ENCODE measurements at places on chromosomes 2 and 18. TPM values are rescaled to one million over a fixed set of nuclear protein-coding genes. Genes with fewer than 3 reads are reported as not detected.

Gene CCDC68
- 2.4 TPM for total RNA-seq

Gene IL1RL1
- total RNA-seq: 53.3 TPM

Gene IL36A
- total RNA-seq: 1.0 TPM

Gene CIDEA
- total RNA-seq: 5.5 TPM

Gene CPSF3
- total RNA-seq: 66.6 TPM

Gene SCN2A
- 0.64 TPM for total RNA-seq

Gene GPR35
- total RNA-seq: 0.85 TPM

Gene IL1RN
- total RNA-seq: 53.7 TPM

Gene PLCD4
- total RNA-seq: 1.0 TPM

Gene GIGYF2
- 56.0 TPM for total RNA-seq

Gene LRP2
- under 0.01 TPM for total RNA-seq

Gene CPLX4
- total RNA-seq: not detected

Gene EML6
- total RNA-seq: 1.9 TPM

Gene UGT1A4
- total RNA-seq: 1.8 TPM

Gene CDH20
- not detected for total RNA-seq

Gene SFTPB
- not detected for total RNA-seq

Gene ALPP
- total RNA-seq: not detected

Gene PDE1A
- 0.21 TPM for total RNA-seq

Gene MYO7B
- total RNA-seq: not detected

Gene VWA3B
- total RNA-seq: 0.07 TPM

Gene GALR1
- total RNA-seq: not detected

Gene CXCR1
- total RNA-seq: not detected

Gene HTR2B
- not detected for total RNA-seq

Gene STAT1
- 59.5 TPM for total RNA-seq

Gene CDH2
- total RNA-seq: 0.34 TPM
